ENCODE measurements at places on chromosomes 16 and 17.

- no peak for DNase-seq
Observed at GRCh38 chr17:70317421-70317820, 148.1 kb downstream of the KCNJ2 start.

- DNase-seq, result no peak
Observed at GRCh38 chr17:64200080-64201032, 62.7 kb downstream of the TEX2 start.

GRCh38 chr16:27313422-27314160 lies at the start of gene IL4R:
Gene IL4R (plus strand): TSS chr16:27313974. CDS start chr16:27340204, 26,230 bp downstream.
- no peak for DNase-seq

- DNase-seq, result no peak
Observed at GRCh38 chr17:77735081-77735565, 223.4 kb upstream of the TNRC6C start.

DNA sequence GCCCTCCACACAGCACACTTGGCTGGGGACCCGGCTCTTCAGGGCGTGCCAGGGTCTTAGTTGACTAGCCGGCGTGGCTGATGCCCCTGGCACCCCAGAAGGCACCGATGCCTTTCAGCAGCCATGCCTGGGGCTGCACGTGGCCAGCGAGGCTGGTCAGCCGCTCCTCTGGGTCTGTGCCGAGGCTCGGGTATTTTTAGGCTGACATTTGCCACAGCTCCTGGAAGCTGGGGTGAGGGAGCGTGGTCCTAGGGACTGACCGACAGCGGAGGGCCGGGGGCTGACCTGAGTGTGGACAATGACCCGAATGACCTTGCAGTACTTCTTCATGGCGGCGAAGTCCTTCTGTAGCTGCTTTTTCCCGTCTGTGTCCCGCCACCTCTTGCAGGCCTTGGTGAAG lies 3.9 kb downstream of the RPL3L start:
- no peak for DNase-seq

GRCh38 chr16:29857133-29857760 lies 5.8 kb downstream of the CDIPT start:
- DNase-seq, result no peak

- no peak for DNase-seq
Observed at GRCh38 chr17:1422885-1423284, 22.9 kb upstream of the YWHAE start.

DNA sequence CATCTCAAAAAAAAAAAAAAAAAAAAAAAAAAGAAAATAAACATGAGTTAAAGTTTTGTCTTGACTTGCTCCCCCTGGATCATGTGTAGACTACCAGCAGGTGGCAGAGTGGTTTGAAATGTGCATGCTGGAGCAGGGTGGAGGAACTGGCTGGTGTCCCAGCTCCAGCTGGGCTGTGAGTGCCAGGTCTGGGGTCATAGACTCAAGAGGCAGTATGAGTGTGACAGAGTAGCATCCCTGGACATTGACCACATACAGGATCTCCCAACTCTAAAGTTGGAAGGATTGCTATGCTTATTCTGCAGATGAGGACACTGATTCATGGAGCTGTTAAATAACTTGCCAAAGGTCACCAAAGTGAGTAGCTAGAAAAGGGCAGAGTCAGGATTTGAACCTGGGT lies 198.0 kb upstream of the MPHOSPH6 start:
- no peak for DNase-seq

DNA sequence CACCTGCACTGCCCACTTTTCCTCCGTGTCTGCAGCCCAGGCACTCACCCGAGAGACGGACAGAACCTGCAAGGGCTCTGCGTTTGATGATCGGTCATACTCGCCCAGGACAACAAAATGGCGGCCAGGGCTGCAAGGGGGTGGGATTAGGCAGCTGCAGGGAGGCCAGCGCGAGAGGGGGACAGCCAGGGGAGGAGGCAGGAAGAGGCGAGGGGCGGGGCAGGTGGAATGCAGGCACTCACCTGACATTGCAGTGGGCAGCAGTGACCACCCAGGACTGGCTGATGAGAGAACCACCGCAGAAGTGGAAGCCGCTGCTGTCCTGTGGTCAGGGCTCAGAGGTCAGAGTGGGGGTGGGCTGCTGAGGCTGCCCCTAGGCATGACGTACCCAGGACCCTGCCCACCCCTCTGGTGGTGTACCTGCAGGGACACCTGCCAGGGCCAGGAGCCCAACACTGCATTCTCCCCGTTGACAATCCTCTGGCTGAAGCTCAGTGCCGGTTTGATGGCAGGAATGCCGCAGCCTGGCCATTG lies 917 bp downstream of the CTRL start:
- no peak for DNase-seq

- DNase-seq, result no peak
Observed at GRCh38 chr17:83067071-83067717, 12.2 kb upstream of the METRNL start.

DNA sequence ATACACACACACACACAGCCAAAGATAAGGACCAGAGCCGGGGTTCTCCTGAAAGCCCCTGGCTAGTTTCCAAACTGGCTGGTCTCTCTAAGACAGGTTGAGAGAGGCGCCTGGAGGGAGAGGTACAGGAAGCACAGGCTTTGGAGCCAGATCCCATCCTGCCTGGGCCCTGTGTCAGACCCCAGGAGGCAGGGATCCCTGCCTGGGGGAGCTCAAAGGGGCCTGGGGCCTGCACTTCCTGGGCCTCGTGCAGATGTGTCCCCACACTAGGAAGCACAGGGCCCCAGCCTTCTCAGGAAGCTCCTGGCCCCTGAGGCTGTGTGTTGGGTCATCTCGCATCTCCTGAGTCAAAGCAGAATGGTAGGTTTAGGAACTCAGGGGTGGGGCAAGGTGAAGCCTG lies 16.0 kb downstream of the SLC5A10 start:
- no peak for DNase-seq

- no peak for DNase-seq
Observed at GRCh38 chr17:12813664-12814063, 24.4 kb downstream of the ARHGAP44 start.

DNA sequence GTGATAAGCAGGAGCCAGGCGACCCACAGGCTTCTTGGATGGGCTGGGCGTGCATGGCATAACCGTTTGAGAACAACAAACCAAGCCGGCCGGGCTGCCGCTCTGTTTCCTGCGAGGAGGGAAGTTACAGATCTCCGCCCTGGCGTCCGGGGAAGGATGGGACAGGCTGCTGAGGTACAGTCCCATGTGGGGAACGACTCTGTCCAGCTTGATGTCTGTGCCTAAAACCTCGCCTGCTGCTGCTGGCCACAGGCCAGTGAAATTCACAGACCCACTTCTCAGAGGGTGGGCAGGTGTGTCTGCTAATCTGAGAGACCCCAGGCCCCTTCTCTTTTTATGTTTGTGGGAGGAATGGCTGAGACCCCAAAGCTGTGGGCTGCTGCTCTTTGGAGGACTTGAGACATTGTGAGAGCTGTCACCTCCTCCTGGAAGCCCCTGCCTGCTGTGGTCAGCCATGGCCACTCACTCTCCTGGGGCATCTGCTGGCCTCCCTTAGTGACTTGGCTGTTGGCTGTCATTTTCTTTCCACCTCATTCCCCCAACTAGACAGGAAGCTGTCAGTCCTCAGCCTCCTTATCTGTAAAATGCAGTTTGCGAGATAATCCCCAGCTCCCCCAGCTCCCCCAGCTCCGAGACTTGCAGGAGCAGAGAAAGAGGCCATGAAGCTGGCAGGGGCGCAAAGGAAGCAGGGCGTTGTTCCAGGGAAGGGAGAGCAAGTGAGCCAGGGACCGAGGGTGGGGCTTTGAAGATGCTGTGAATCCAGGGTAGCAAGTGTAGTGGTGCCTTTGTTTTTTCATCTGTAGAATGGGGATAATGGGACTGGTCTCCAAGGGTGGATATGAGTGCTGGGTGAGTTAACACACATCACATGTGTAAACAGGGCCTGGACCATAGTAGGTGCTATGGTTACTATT lies 51.0 kb downstream of the CMIP start:
- no peak for DNase-seq

DNA sequence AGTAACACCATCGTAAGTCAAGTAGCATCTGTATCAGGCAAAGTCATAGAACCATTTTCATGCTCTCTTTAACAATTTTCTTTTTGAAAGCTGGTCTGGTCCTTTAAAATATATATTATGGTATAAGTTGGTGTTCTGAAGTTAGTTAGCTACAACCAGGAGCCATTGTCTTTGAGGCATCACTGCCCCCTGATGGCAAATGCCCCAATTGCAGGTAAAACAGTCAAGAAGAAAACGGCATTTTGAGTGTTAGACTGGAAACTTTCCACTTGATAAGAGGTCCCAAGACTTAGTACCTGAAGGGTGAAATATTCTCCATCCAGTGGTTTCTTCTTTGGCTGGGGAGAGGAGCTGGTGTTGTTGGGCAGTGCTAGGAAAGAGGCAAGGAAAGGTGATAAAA lies 14.1 kb downstream of the TP53 start:
- no peak for DNase-seq

DNA sequence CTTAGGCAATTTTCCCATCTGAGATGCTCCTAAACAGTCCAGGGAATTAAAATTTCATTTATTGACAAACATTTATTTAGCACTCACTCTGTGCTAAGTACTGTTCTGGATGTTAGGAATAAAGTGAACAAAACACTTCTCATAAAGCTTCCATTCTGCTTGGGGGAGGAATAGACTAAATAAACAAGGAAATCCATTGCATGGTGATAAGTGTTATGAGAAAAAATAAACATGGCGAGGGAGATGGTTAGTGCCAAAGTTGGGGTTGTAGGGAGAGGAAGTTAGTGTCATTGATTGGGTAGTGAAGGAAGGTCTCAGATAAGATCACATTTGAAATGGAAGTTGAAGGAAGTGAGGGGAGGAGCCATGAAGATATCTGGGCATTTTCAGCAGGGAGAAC lies 72.2 kb upstream of the CES5A start:
- DNase-seq, result no peak

DNA sequence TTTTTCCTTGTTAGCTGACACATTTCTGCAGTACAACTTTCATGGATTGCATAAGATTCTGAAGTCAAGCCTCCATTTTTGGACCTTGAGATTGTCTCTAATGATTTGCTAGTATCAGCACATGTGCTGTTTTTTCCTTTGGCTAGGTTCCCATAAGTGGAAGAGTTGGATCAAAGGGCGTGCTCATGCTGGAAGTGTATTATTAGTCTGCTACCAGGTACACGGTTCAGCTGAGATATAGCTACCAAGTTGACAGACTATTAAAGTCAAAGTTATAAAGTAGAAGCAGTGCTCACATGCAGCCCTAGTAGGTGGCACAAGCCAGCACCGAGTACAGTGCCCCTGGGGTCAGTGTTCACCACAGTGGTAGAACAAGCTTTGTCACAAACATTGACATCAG lies 3.2 kb downstream of the FAHD1 start:
- no peak for DNase-seq

DNA sequence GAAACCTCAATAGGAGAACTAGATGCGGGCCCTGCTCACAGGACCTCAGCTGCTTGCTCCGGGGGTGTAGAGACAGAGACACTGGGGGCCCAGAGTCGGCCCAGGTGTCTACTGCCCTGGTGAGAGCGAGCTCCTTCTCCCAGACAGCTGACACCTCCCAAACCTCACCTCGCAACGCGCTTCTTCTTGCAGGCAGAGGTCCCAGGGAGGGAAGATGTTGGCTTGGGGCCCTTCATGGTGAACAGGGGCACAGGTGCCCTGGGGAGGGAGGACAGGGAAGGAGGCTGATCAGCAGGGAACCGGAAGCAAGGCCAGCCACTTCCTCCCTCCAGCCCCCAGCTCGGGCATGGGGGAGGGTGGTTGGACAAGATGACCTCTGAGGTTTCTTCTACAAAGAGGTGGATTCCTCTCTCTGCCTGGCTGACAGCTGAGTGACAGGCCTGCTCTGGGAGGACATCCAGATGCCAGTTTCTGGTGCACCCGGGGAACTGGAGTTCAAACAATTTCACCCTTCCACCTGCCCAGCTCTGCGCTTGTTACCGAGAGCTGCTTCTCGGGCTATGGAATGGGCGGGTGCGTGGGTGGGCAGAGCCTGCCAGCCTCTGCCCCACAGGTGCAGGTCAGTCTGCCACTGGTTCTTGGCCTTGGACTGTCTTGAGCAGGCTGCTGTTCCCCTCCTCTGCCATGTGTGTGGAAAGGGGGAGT lies 11.7 kb upstream of the GFAP start:
- no peak for DNase-seq

GRCh38 chr17:73324160-73324475 lies 12.3 kb upstream of the CDC42EP4 start:
- DNase-seq, result no peak

GRCh38 chr16:85716022-85716679 lies 27.4 kb upstream of the GINS2 start:
- DNase-seq, result no peak

- DNase-seq, result no peak
Observed at GRCh38 chr17:60356940-60357339, 35.0 kb downstream of the USP32 start.

- no peak for DNase-seq
Observed at GRCh38 chr17:39949028-39949427, 13.8 kb upstream of the GSDMA start.

- no peak for DNase-seq
Observed at GRCh38 chr16:67460168-67460567, 20.8 kb downstream of the ATP6V0D1 start.

DNA sequence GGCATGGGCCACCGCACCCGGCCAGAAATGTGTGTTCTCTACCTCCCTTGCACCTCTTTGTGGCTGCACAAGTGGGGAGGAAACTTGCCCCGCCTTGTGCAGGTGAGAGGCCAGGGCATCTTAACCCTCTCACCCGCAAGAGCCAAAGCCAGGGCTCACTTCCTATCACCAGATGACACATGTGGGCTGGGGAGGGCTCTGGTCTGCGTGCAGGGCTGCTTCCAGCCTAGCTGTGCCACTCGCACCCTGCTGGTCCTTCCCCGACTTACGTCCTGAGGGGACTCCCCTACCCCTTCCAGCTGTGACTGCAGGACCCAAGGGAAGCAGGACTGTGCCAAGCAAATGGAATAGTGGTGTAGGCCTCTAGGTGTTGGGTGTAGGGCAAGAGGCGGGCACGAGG lies 6.9 kb downstream of the MIEF2 start:
- no peak for DNase-seq

GRCh38 chr17:58626905-58627304 lies 64.9 kb downstream of the TEX14 start:
- no peak for DNase-seq

- no peak for DNase-seq
Observed at GRCh38 chr16:54055191-54055590, 231.4 kb downstream of the IRX3 start.

GRCh38 chr17:61452301-61453290 lies at the start of gene TBX4:
Gene TBX4 (plus strand): TSS chr17:61452422. CDS start chr17:61456491, 4,069 bp downstream.
- no peak for DNase-seq

- DNase-seq, result no peak
Observed at GRCh38 chr16:6725634-6726331, 606.9 kb upstream of the RBFOX1 start.

DNA sequence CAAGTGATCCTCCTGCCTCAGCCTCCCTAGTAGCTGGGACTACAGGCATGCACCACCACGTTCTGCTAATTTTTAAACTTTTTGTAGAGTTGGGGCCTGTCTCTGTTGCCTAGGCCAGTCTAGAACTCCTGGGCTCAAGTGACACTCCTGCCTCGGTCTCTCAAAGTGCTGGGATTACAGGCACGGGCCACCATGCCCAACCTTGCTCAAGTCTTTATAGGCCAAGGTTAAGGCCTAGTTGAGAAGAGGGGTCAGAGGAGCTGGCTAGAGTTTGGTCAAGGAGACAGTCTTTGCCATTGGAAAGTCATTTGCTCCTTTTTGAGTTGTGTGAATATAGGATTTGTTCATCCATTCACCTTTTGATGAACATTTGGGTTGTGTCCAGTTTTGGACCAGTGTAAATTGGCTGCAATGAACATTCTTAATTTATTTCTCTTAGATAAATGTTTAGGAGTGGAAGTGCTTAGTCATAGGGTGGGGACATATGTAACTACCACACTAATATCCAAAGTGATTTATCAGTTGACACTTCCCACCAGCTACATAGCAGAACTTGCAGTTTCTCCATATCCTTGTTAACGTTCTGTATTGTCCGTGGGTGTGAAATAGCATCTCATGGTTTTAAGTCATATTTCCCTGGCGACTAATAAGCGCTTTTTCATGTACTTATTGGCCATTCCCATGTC lies 30.7 kb upstream of the ARHGAP17 start:
- no peak for DNase-seq

All from NCI-H1105 treated with DMSO at 0.1 percent for 48 hours (cell line).